ENCODE measurements at places on chromosomes 3 and 15.
A peak's percentile ranks its signal among the peaks of the same experiment; 100 is the strongest.

GRCh38 chr15:90929246-90930019 lies 2.9 kb downstream of the HDDC3 start:
- no peak for DNase-seq

- DNase-seq = no peak
Measured at GRCh38 chr3:107681396-107681795, 158.6 kb downstream of the BBX start.

DNA sequence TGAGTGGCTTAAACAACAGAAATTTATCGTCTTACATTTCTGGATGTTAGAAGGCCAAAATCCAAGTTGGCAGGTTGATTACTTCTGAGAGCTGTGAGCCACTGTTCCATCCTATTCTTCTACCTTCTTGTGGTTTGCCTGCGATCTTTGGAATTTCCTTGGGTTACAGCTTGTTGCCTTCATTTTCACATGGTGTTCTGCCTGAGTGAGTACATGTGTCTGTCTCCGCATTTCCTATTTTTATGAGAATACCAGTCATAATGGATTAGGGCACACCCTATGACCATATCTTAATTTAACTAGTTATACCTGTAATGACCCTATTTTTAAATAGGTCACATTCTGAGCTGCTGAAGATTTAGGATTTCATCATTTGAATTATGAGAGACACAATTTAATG lies 294.3 kb downstream of the CNTN4 start:
- DNase-seq = no peak

DNA sequence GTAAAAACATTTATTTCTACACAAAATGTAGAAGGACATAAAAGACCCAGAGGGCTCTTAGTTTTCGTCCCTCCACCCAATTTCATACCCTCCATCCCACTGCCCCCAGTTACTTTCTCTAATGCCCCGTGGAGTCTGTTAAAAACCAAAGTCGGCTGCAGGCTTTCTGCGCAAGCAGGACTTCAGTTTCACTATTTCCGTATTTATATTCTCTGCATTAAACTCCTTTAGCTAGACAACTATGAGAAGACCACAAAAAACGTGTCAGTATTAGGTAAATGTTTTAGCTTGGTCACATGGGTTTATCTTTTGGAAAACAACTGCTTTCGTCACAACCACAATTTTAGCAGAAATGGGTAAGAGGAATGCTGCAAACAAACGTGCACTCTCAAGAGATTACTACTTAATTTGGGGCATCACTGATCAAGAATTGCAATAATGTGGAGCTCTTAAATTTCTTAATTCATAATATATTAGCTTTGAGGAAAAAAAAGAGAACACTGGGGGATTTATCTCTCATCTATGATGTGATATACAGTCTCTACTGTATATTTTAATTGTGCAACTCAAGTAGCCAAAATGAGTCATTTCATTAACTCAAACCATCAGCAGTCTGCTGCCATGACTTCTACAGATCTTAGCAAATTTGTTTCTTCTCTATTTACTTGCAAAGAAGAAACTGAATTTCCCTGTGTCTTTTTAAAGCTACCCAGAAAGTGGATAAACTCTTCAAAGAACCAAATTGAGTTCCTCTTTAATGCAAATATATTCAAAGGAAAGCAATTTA lies 740 bp upstream of the NSMCE3 start:
- peak; percentile 82 for DNase-seq

DNA sequence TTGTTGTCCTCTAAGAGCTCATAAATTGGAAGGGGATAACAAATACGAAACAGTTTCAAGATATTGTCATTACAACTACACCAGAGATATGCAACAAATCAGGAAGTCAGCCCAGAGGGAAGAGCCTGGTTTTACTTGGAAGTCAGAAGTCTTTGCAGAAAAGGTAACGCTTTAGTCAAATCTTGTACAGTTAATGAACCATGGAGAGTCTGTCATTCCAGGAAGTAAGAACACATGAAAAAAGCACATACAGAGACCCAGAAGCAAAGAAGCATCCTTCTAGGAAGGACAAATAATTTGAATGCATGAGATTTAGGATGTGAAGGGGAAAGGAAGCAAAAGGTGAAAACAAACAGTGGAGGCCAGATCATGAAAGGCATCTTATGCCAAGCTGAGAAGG lies 19.6 kb downstream of the DYNC1LI1 start:
- no peak for DNase-seq

GRCh38 chr15:80455051-80455648 lies 51.0 kb downstream of the ARNT2 start:
- DNase-seq = no peak

DNA sequence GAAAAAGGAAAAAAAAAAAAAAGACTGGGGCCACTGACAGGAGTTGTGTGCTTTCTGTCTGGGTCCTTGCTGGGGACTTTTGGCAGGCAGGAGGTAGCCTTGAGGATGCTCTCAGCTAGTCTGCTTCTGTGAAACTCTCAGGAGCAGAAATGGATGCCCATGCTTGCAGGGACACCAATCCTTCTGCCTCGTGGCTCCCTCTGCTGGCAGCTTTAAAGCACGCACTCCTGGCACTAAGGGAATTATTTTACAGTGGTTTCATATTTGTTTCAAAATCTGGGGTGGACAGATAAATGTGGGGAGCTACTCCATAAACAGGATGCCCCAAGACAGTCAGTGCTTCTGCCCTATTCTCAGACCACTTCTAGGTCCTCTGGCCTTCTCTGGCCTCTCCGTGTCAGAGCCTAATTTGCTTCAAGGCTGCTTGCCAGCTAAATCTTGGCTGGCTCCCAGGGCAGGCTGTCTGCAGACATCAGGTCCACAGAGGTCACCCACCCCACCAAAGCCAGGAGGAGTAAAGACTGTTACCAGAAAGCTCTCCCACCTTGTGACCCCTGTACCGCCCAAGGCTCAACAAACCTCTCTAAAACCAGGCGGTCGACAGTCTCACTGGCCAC lies 17.1 kb downstream of the TRAIP start:
- DNase-seq = peak; percentile 72

DNA sequence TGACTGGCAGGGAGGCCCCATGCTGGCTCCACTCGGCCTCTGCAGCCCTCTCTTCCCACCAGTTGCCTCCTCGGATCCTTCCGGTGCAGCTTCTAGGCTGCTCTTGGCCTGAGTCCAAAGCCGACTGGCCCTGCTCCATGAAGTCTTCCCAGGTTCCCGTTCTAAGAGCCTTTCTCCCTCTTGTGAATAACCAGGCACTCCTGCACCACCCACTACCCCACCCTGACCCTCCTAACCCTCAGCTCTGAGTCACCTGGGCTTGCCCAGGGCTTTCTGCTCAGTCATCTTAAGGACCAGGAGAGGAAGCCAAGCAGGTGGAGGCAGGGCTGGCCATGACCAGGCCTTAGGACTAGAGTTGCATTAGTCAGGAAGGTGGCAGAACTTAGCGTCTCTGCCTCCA lies 28.1 kb upstream of the CNBP start:
- DNase-seq = no peak

DNA sequence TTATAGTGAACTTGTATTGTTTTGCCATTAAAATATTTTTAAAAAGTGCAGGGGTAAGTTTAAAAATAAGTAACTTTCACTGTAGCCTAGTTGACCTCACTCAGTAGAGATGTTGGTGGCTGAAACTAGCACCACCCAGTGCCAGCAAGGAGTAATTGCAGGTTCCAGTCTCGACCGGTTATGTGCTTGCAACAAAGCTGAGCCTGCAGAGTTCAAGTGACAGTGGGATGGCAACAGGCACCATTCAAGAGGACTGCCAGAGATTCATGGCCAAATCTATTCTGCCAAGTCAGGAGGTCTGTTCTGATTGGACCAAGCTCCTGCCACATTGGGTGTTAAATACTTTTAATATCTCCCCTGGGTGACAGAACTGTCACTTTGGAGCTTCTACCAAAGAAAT lies 2.7 kb downstream of the ADAMTS7 start:
- DNase-seq = peak; percentile 53

DNA sequence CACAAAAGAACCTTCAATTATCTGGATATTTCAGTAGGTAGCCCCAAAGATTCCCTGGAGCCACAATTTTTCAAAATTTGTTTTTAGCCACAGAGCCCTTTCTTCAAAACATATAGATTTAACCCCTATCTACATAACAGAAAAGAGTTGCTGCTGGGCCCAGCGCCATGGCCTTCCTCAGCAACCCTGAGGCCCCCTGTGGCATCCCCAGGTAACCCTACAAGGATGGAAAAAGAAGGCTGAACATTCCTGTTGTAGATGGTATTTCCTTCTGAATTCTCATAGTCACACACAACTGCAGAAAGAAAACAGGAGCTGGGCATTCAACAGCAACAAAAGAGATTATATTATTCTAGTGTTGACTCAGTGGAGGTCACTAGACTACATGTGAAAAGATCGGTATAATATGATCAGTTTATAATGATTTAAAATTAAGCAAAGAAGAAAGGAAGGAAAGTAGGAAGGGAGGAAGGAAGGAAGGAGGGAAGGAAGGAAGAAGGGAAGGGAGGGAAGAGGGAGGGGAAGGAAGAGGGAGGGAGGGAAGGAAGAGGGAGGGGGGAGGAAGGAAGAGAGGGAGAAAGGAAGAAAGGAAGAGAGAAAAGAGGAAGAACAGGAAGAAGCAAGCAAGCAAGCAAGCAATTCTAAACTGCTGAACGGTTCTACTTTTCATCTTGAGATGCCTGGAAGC lies 342.5 kb upstream of the NR2F2 start:
- no peak for DNase-seq

DNA sequence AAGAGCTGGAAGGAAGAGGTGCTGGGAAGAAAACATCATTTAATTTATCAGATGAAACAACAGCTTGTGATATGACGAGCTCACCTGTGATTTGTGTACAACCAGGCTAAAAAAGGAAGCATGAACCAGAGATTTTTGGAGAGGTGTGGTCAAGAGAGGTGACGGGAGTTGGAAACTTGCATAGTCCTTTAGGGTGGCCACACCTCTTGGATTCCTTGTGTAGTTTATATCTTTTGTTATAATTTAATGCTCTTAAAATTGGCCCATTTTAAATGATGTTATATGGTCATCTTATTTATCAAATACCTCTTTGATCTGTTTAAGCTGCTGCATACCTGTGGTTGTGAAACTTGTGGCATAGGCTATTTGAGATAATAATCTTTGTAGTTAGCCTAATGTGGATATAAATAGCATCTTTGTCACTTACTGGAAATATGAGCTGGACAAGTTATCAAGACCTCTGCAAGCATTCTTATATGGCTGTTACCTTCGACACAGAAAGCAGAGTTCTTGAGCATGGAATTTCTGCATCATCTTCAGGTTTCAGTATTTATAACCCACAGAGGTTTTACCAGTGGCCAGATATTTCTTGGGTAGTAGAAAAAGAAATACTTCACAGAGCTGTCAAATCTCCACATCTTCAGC lies 49.1 kb downstream of the IL1RAP start:
- no peak for DNase-seq

- DNase-seq = no peak
Measured at GRCh38 chr3:13690636-13691035, 141.7 kb downstream of the FBLN2 start.

DNA sequence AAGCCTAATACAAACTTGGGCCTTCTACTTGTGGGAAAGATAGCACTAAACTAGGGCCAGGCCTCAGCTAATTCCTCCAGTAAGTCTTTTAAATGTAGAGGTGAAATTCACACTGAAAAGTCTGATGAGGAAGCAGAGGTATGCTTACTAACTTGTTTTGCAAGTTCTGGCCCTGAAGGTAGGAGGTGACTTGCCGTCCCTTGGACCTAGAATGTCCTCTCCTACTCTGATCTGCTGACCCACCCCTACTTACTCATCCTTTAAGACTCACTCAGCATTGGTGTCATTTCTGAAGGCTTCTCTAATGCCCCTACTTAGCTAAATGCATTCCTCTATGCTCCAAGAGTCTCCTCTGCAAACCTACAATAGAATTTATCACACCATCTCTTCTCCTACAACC lies 19.4 kb downstream of the RIOX2 start:
- no peak for DNase-seq

DNA sequence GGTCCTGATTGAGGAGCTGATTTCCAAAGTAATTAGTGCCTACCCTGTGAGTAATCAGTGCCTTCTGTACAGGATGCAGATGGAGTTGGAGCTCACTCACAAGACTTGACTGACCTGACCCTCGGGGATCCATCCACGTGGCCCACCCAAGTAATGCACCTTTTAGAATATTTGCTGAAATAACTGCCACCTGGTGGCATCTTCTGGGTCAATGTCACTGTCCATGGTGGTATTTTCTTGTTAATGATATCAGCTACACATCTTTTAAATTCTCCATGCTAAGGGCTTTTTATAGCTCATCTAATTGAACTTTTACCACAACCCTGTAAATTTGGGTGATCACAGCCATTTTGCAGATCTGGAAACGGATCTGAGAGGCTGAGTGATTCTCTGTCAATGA lies 74.3 kb upstream of the ANKRD34C start:
- no peak for DNase-seq

DNA sequence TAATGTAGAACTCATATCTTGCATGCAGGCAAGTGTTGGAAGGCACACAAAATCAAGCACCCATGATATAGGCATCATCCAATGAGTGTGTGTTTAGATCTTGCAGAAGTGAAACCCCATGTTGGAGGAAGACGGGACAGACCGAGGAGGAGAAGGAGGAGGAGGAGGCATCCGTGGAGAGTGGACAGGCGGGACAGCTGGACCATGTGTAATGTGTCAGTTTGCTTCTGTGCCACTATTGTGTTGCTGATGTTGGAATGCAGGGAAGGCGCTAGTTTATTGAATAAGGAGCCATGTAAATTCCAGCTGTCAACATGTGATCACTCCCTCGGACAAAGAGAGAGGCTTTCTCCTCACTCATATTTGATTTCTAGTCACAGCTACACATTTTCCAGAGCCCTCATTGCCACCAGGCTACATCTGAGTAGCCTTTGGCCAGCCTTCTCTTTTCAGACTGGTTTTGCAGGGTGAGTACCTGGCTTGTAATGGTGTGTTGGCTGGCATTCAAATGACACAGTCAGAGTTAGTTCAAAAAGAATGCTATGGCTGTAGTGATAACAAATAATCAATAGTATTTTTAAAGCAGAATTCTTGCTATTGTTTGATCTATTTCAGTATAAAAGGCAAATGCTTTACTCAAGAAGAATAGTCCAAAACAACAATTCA lies 1037.6 kb upstream of the NR2F2 start:
- no peak for DNase-seq

DNA sequence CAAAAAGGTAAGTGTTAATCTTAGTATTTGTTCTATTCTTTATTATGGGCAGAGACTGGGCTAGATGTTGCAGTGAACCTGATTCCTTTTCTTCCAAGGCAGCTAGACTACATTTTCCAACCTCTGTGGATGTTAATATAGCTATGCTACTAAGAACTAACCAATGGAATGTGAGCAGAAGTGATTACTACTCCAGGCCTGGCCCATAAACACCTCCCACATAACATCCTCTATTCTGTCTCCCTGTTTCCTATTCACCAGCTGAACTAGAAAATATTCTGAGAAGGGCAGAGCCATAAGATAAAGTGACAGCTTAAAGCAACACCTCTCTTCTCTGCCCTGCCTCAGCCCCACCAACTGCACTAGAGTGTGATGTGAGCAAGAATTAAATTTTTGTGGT lies 29.4 kb downstream of the CD200R1L start:
- no peak for DNase-seq

DNA sequence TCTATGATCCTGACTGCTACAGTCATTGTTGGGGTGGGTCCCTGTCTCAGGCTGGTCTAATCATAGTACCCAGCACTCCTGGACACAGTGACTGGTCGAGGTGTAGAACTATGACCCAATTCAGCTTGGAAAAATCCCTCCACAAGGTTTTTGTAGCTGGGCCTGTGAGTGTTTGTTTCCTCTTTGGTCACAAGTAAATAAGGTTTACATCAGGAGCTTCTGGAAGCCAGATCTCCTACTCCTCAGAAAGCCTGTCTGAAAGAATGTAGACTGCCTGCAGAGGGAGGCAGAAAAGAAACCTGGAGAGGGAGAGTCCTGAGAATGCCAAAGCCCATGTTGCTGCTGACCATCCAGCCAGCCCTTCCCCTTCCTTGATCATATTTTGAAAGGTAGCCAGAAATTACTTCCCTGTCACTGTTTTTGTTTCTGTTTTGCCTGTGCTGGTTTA lies 123.2 kb downstream of the RAP2B start:
- DNase-seq = peak; percentile 6
